ENCODE measurements at places on chromosomes 13 and 19.
A peak's percentile ranks its signal among the peaks of the same experiment; 100 is the strongest.

- H3K4me1 ChIP-seq, result no peaks in the 10 kb centered on the region
- no peaks in the 10 kb centered on the region for H3K27me3 ChIP-seq
- H3K27ac ChIP-seq, result no peak overlapping the region
- H3K4me3 ChIP-seq, result no peak overlapping the region
- no peak for DNase-seq
Measured at GRCh38 chr13:35824395-35824794, 306.8 kb downstream of the DCLK1 start.

DNA sequence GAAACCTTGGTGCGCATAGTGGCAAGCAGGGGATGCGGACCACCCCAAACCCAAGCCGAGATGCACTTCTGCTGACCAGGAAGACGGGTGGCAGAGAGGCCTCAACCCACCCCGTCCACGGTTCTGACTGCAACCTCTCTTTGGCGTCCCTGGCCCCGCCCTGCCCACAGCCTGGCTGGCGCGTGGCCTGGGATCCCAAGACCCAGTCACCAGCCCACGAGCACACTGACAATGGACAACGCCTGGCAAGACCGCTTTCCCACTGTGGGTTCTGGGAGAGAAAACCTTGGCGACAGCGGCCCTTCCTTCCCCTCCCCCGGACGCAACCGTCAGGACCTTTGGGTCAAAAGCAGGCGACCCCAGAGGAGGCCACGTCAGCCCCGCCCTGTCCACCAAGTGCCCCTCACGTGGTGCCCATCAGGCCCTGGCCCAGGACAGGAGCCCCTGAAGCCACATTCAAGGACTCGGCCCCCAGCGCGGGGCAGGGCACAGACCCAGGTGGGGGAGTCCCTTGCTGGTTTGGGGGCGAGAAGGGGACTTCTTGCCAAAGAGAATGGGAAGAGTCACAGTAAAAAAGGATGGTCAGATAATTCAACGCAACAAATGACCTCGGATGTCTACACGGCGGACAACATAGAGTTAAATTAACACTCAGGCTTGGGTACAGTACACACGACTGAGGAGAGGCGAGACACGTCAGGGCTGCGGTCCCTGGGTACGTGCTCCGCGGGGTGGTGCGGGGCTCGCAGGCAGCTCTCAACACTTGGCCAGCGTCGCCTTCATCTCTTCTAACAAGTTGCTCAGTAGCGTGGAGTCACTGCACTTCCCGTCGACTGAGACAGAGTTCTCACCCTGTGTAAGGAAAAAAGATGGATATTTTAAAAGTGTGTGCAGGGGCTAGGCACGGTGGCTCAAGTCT, 5.0 kb downstream of the IZUMO4 start:
- no peaks in the 10 kb centered on the region for H3K27me3 ChIP-seq
- H3K4me1 ChIP-seq, result peaks cover 10% of the 10 kb centered on the region
- no peak for DNase-seq
- peaks cover 62% of the 10 kb centered on the region for H3K36me3 ChIP-seq

GRCh38 chr19:39045506-39045905, 13.2 kb upstream of the FBXO27 start:
- H3K4me1 ChIP-seq, result no peaks in the 10 kb centered on the region
- no peaks in the 10 kb centered on the region for H3K36me3 ChIP-seq
- DNase-seq, result no peak
- no peak overlapping the region for H3K4me3 ChIP-seq
- no peak overlapping the region for H3K27ac ChIP-seq

GRCh38 chr19:961866-962620, 22.1 kb upstream of the WDR18 start:
- DNase-seq, result no peak
- H3K36me3 ChIP-seq, result peaks cover 40% of the 10 kb centered on the region
- no peaks in the 10 kb centered on the region for H3K27me3 ChIP-seq
- H3K4me3 ChIP-seq, result no peak overlapping the region
- no peak overlapping the region for H3K27ac ChIP-seq
- peaks cover 2% of the 10 kb centered on the region for H3K4me1 ChIP-seq

DNA sequence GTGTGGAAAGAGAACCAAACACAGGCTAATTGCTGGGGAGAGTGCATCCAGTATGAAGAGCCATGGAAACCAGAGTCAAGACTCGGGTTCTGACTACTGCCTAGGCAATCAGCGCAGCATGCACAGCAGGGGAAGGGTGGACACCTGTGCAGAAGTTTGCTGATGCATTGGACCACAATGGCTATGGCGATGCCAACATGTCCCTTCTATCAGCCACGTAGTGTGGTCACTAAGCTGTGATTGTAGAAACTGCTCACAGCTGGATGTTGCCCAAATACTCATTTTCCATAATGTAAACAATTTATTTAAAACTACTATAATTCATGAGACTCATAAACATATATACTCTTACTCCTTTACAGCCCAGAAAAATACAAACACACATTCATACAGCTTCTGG, 1718.2 kb downstream of the EFNB2 start:
- no peaks in the 10 kb centered on the region for H3K27me3 ChIP-seq
- no peak for DNase-seq
- H3K4me1 ChIP-seq, result no peaks in the 10 kb centered on the region
- H3K36me3 ChIP-seq, result no peaks in the 10 kb centered on the region
- H3K27ac ChIP-seq, result no peak overlapping the region

GRCh38 chr13:36533806-36534205, 101.5 kb downstream of the CCNA1 start:
- H3K27ac ChIP-seq, result no peak overlapping the region
- H3K4me3 ChIP-seq, result no peak overlapping the region
- no peaks in the 10 kb centered on the region for H3K36me3 ChIP-seq
- no peak for DNase-seq

GRCh38 chr13:20831933-20832332, 58.2 kb upstream of the EEF1AKMT1 start:
- no peak overlapping the region for H3K4me3 ChIP-seq
- no peak for DNase-seq
- H3K36me3 ChIP-seq, result peaks cover 30% of the 10 kb centered on the region
- peaks cover 6% of the 10 kb centered on the region for H3K4me1 ChIP-seq
- no peak overlapping the region for H3K27ac ChIP-seq

DNA sequence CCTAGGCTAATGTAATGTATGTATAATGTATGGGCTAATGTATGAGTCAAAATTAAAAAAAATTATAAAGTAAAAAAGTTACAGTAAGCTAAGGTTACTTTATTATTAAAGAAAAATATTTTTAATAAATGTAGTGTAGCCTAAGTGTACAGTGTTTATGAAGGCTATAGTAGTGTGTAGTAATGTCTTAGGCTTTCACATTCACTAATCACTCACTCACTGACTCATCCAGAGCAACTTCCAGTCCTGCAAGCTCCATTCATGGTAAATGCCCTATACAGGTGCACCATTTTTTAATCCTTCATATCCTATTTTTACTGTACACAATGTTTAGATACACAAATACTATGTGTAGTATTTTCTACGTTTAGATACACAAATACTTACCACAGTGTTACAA, 1.8 kb upstream of the TMEM272 start:
- no peaks in the 10 kb centered on the region for H3K36me3 ChIP-seq
- no peak overlapping the region for H3K27ac ChIP-seq
- peaks cover 2% of the 10 kb centered on the region for H3K4me1 ChIP-seq
- no peak for DNase-seq
- H3K27me3 ChIP-seq, result peaks cover 13% of the 10 kb centered on the region

DNA sequence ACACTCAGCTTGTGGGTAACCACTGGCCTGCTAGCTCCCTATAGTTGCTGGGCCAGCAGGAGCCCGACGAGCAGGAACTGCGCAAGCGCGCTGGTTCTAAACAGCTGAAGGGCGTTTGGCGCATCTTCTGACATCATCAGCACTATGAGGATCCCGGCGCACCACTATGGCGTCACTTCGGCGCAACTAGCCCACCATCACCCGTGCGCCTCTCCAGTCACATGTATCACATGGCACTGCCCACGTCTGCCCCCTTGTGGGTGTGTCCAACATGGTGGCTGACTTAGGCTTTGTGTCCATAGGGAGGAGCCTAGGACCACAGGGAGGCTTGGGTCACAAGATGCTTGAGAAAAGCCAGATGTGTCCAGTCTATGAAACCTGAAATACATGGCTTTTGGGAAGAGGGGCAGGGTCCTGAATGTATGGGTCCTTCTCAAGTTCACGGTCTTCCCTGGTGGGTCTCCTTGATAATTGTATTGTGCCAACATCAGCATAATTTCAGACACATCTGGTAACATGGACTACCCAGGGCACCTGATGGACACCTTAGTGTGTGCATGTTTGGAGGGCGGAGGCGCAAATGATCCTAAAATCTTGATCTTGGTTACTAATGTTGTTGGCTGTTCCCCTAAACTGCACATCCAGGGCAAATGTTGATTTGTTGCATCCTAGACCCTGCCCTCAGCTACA, 18.0 kb downstream of the KLK4 start:
- H3K4me3 ChIP-seq, result no peak overlapping the region
- DNase-seq, result no peak
- peaks cover 64% of the 10 kb centered on the region for H3K4me1 ChIP-seq
- H3K27ac ChIP-seq, result no peak overlapping the region
- H3K27me3 ChIP-seq, result no peaks in the 10 kb centered on the region

GRCh38 chr19:19257137-19257536, 16.0 kb downstream of the TM6SF2 start:
- no peak overlapping the region for H3K27ac ChIP-seq
- peaks cover 11% of the 10 kb centered on the region for H3K4me1 ChIP-seq
- peaks cover 43% of the 10 kb centered on the region for H3K27me3 ChIP-seq
- H3K36me3 ChIP-seq, result no peaks in the 10 kb centered on the region

DNA sequence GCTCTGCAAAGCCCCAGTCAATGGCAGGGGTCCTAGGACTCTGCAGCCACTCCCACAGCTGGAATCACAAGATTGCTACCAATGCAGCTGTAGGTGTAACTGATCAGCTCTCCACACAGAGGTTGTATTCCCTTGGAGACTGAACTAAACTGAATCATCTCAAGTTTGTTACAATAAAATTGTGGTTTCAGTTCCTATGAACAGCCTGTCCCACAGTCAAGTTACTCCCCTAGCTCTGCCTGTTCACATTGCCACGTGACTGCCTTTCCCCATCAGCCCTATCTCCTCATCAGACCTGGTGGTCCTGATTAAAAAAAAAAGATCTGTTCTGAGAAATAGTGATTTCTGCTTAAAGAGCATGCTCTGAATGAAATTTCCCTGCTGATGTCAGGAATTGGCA, 287.9 kb upstream of the NBEA start:
- no peak overlapping the region for H3K4me3 ChIP-seq
- H3K4me1 ChIP-seq, result no peaks in the 10 kb centered on the region
- no peaks in the 10 kb centered on the region for H3K36me3 ChIP-seq
- no peaks in the 10 kb centered on the region for H3K27me3 ChIP-seq

DNA sequence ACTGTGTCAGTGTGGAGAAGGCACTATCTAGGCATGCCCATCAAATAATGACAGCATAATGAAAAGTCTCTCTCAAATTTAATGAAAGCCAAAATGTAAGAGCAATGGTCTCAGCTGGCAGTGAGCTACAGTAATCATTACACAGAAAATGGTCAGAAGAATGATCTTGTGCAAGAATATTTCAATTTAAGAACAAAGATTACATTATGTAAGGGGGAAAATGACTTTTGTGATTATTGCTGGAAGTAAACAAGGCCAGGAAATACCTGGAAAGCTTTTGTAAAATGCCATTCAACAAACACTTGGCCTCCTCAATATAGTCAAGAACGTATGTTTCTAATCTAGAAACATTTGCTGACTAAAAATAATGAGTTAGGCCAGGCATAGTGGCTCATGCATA, 89.1 kb downstream of the CAB39L start:
- no peaks in the 10 kb centered on the region for H3K4me1 ChIP-seq
- no peak overlapping the region for H3K27ac ChIP-seq
- DNase-seq, result no peak
- no peaks in the 10 kb centered on the region for H3K27me3 ChIP-seq

DNA sequence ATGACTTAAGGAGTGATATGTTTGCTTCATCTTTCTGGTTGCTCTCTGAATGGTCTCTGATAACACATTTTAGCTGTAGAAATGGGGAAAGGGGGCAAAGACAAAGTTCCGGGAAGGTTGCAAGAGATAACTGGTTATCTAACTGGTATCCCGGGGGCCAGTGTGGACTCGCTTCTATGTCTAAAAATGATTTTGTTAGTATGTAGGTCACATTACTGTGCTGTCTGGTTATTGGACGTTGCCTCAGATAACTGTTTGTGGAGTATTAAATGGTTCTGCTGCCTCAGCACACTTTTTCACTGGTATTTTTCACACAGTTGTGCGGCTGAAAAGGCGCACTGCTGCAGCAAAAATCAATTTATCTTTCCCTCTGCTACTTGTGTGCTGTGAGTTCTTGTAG, 63.0 kb upstream of the ZNF536 start:
- no peaks in the 10 kb centered on the region for H3K27me3 ChIP-seq
- no peak for DNase-seq
- H3K4me3 ChIP-seq, result no peak overlapping the region
- H3K4me1 ChIP-seq, result no peaks in the 10 kb centered on the region
- no peaks in the 10 kb centered on the region for H3K36me3 ChIP-seq

DNA sequence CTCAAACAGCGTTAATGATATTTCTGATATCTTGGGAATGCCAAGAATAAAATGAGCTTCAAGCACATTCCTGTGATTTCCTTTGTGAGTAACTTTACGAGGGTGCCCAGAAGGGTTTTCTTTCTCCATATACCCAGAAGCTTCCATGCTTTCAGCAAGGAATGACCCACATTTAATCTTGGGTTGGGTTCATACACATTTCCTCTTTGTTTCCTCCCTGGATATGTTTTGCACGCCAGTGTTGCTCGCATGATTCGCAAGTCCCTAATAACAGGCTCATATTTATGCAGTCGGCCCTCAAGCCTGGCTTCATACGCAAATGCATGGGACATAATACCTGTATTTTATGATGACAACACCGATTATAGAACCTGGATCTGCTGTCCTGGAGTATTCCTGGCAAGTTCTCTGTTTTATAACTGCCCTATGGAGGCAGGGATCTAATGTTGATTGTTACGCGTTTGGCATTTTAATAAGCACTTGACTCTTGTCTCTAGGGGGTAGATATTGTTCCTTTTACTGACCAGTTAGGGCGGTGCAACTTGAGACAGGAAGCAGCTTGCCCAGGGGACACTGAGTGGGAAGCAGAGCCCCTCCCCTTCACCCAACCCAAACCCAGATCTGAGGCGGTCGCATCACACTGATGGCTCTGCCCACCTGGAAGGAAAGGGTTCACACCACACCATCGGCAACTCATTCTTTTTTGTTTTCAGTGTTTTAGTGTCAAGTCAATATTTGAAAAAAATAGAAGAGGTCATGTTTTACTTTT, 220.4 kb upstream of the SOX1 start:
- no peaks in the 10 kb centered on the region for H3K36me3 ChIP-seq
- H3K27me3 ChIP-seq, result peaks cover 11% of the 10 kb centered on the region
- H3K27ac ChIP-seq, result no peak overlapping the region
- no peaks in the 10 kb centered on the region for H3K4me1 ChIP-seq
- no peak overlapping the region for H3K4me3 ChIP-seq

DNA sequence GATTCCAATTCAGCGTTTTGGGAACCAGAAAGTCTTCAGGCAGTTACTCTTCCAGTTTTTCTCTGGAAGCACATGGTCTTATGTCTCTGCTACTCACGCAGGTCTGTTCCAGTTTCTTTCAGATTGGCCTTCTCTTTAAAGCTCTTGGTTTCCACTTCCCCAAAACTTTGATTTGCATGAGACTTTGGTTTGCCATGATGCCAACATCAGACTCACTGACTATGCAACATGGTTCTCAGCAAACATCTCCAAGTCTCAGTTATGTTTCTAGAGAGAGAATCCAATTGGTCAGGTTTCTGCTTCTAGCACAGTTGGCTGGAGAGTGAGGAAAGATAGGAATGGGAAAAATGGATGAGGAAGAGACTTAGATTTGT, 3.1 kb downstream of the AKAP11 start:
- H3K4me1 ChIP-seq, result peaks cover 58% of the 10 kb centered on the region
- H3K4me3 ChIP-seq, result peak overlapping the region; percentile 64
- no peaks in the 10 kb centered on the region for H3K27me3 ChIP-seq
- H3K36me3 ChIP-seq, result peaks cover 14% of the 10 kb centered on the region

Measured in activated B cell treated with CpG ODN at 0.5 μM for 24 hours (primary cell).